AG09319 (cell line): ENCODE measurements at places on chromosomes 2 and 18.

- DNase-seq = no peak
Measured at GRCh38 chr18:76464281-76465259, 30.5 kb downstream of the ZNF516 start.

GRCh38 chr18:77209587-77209986 lies 40.1 kb upstream of the GALR1 start:
- no peak for DNase-seq

GRCh38 chr2:74249406-74250122 lies 51.1 kb downstream of the MTHFD2 start:
- DNase-seq = no peak

- no peak for DNase-seq
Measured at GRCh38 chr18:47373465-47373864, 122.0 kb upstream of the SKOR2 start.

- DNase-seq = no peak
Measured at GRCh38 chr2:118678985-118679384, 168.5 kb downstream of the EN1 start.
